ENCODE measurements at places on chromosomes 11 and 22.
A peak's percentile ranks its signal among the peaks of the same experiment; 100 is the strongest.

GRCh38 chr11:19978668-19979518 lies 181.4 kb downstream of the DBX1 start:
- no peak for DNase-seq

DNA sequence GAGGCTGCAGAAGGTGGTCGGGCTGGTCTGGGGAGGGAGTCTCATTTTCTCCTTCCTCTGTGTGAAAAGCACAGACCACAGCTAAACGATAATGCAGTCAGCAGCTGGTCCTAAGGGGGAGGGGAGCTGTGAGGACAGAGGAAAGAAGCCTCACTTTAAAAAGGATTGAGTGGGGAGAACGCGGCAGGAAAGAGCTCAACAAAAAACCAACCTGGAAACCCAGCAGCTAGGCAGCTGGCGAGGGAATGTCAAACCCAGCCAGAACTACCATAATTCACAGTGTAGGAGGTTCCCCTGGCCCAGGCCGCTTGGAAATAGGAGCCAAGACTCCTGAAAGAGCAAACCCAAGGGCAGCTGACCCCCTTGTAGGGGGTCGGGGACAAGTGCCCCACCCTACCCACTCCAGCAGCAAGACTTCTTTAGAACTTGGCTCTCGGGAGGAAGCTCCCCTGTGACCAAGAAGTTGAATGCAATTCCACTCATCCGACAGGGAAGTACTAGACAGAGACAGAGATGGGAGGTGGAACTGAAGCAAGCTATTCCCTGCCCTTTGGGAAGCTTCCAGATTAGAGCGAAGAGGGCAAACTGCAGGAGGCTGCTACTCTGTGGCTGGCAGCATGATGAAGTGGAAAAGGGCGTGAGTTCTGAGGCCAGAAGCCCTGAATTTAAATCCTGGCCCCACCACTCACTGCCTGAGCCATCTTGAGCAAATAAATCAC lies 16.5 kb upstream of the DGKZ start:
- DNase-seq: peak; percentile 81

DNA sequence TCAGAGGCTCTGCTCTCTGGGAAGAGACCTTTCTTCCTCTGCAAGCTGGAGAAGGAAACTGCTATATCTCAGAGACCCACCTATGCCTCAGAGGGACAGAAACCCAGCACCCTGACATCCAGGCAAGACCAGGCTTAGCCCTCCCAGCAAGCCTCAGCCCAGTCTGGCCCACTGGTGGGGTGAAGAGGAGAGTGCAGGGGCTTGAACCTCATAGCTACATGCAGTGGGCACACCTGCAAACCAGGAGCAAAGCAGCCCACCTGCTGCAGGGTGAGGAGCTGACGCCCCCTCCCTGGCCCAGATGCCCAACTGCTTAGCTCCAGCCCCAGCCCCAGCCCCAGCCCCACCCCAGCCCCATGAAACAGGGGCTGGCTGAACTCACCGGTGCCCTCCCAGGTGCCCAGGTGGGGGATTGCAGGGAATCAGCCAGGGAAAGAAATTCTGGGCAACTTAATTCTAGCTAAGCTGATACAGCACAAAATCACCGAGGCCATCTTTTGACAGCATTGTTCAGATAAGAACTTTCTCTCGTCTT lies 246.8 kb downstream of the BUD13 start:
- no peak for DNase-seq

DNA sequence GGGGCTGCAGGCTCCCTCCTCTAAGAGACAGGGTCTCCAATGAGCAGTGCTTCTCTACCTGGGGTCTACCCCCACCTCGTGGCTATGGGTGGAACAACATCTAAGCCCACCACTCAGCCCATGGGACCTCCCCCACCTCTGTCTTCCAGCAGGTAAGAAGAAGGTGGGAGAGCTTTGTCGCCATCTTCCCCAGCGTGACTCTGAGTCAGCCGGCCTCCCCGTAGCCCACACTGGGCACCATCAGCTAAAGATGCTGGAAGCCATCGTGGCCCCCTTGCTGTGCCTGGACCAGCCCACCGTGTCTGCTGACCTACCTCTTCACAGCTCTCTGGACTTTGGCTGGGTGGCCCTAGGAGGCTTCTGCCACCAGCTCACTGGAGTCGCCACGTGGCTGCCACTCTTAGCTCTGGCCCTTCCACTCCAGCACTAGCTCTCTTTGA lies 944 bp downstream of the C11orf86 start:
- DNase-seq: no peak

DNA sequence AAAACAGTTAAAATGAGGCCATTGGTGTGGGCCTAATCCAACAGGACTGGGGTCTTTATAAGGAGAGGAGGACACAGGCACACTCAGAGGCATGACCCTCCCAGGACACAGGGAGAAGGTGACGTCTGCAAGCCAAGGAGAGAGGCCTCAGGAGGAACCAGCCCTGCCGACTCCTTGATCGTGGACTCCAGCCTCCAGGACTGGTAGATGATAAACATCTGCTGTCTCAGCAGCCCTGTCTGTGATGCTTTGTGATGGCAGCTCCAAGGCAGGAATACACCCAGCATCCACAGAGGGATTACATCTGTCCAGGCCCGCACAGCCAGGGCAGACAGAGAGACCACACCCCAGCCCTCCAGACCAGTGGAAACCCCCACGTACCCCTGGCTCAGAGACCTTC lies 18.4 kb downstream of the CDKN1C start:
- DNase-seq: no peak

- peak; percentile 94 for DNase-seq
Observed at GRCh38 chr22:39528681-39529486, 3.7 kb downstream of the RPS19BP1 start.

GRCh38 chr11:132540581-132540980 lies 991.7 kb downstream of the OPCML start:
- peak; percentile 25 for DNase-seq
